H9 (cell line): ENCODE measurements at places on chromosomes 11 and 22. TPM values are rescaled to one million over a fixed set of nuclear protein-coding genes. Genes with fewer than 3 reads are reported as not detected.

GRCh38 chr11:67270256-67271204 is 4.3 kb downstream of the GRK2 start:
- no peaks in the 10 kb centered on the region for H3K27me3 ChIP-seq
- H3K4me1 ChIP-seq: peaks cover 12% of the 10 kb centered on the region
- peak overlapping the region; percentile 28 for H3K4me3 ChIP-seq
- peak; percentile 70 for DNase-seq
- H3K36me3 ChIP-seq: no peaks in the 10 kb centered on the region; the same call in 2 of the 3 replicates

DNA sequence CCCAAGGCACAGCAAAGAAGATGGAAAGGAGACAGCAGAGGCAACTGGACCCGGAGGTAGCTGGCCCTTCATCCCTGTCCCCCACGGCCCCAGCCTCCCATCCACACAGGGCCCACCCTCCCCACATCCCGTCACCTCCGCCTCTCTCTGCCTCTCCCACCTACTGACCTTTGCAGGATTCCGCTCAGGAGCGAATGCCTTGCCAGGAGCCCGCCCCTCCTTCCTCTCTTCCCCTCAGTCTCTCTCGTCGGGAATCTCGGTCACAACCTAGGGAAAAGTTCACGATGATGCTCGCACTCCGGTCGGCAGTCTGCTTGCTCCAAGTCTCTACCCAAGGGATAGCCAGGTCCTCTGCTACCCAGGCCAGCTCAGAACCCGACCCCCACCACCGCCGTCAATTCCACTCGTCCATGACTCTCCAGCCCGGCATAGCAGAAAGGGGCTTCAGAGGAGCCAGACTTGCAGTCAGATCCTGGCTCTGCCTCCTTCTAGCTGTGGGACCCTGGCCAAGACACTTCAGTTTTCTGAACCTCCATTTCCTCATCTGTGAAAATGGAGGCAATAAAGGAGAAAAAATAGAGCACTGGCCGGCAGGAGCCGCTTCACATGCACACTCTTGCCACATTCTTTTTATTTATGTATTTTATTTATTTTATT is 10.2 kb downstream of the AHNAK start:
- H3K36me3 ChIP-seq: peaks cover 35% of the 10 kb centered on the region
- no peak overlapping the region for H3K27ac ChIP-seq
- H3K4me3 ChIP-seq: no peak overlapping the region; the same call in 2 of the 3 replicates

- no peak overlapping the region for H3K27ac ChIP-seq
- H3K27me3 ChIP-seq: no peaks in the 10 kb centered on the region
- H3K36me3 ChIP-seq: no peaks in the 10 kb centered on the region
- H3K4me3 ChIP-seq: no peak overlapping the region
Observed at GRCh38 chr11:96219981-96220623, 122.9 kb downstream of the MAML2 start.

Gene OR2AG1
- total RNA-seq: not detected in 2 replicates

Gene RBM14
- total RNA-seq: 164 and 171 TPM in 2 replicates

- no peaks in the 10 kb centered on the region for H3K36me3 ChIP-seq
- no peak overlapping the region for H3K4me3 ChIP-seq
- DNase-seq: no peak
- no peak overlapping the region for H3K27ac ChIP-seq
Observed at GRCh38 chr11:76577226-76577920, 93.2 kb downstream of the LRRC32 start.

Gene SLC37A2
- total RNA-seq: 0.61 and 1.2 TPM in 2 replicates

DNA sequence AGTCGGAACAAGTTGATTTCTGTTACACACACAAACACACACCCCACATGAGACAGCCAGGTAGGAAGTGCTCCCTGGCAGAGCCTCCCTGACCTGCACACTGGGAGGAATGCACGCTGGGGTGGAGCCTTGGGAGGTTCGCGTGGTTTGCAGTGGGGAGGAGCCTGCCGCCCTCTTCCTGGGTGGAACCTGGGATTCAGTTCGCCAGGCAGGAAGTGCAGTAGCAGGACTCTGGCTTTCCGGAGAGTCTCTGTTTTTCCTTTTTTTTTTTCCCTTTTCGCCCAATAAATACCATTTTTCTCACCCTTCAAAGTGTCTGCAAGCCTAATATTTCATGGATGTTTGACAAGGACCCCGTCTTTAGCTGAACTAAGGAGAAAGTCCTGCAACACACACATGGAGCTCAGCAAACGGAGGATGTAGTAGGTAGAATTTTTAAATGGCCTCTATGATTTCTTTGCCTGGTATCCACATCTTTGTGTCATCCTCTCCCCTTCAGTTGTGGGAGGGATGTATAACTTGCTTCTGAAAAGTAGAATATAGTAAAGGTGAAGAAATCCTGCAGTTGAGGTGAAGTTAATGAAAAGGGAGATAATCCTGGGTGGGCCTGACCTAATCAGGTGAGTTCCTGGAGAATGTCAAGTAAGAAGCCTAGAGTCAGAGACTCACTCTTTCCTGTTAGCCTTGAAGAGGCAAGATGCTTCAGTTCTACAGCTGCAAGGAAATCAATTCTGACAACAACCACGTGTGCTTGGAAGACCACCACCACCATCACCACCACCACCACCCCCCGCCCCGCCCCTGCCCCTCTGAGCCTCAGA is 72.9 kb downstream of the PIWIL4 start:
- no peaks in the 10 kb centered on the region for H3K36me3 ChIP-seq
- peaks cover 7% of the 10 kb centered on the region; the same call in 1 of the 2 replicates for H3K4me1 ChIP-seq
- no peak overlapping the region for H3K4me3 ChIP-seq
- no peak overlapping the region for H3K27ac ChIP-seq

DNA sequence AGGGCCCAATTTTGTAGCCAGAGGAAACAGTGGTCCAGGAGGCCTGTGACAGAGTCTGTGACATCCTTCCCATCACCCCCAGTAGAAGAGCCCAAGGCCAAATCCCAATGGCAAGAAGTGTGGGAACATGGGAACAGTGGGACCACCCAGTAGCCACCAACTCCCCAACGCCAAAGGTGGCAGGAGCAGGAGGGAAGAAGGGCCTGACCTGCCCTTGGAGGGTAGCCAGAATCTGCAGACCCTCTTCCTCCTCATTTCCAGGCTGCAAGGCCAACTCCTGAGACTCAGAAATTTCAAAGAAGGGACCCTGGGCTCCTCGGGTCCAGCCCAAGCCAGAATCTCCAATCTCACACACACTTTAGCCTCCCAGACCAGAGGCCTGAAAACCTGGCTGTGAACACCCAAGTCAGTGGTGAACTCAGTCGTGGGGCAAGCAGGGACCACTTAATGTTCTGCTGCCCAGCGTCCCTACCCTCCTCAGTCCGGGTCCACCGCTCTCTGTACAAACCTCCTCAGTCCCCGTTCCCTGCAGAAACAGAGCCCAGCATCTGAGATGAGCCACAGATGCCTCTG is 6.2 kb downstream of the RAB3IL1 start:
- no peak for DNase-seq
- H3K4me1 ChIP-seq: no peaks in the 10 kb centered on the region; the same call in 1 of the 2 replicates
- H3K4me3 ChIP-seq: no peak overlapping the region
- no peaks in the 10 kb centered on the region for H3K27me3 ChIP-seq
- H3K27ac ChIP-seq: no peak overlapping the region

Gene GANAB
- total RNA-seq: 387 TPM in 2 replicates

DNA sequence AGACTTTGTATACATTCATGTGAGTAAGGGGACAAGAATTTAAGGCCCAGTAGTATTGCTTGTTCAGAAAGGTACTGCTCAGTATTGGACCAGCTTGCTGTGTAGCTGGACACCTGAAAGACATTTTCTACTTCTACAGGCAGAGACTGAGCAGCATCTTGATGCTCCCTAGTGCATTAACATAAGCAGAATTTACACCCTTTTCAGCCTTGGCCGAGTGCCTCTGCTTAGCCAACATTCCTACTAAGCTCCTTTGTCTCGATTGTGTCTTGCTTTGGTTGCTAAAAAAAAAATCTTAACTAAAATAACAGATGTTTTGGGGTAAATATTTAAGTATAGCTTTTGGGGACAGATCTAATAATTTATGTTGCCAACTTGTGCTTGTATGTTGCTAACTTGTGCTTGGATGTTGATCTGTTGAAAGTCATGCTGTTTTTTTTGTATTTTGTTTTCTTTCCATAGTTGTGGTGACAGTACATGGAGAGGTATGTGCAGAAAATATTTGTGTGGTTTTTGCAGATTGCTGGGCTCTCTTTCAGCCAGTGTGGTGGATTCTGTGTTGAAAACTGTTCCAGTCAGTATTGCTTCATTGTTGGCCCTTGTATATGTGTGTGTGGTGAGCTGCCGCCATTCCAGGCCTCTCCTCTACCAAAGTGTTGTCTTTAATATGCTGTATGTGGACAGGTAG is 3.7 kb downstream of the PTS start:
- H3K27ac ChIP-seq: no peak overlapping the region
- peaks cover 2% of the 10 kb centered on the region for H3K36me3 ChIP-seq
- H3K4me3 ChIP-seq: no peak overlapping the region
- H3K4me1 ChIP-seq: no peaks in the 10 kb centered on the region; the same call in 1 of the 2 replicates
- H3K27me3 ChIP-seq: no peaks in the 10 kb centered on the region

DNA sequence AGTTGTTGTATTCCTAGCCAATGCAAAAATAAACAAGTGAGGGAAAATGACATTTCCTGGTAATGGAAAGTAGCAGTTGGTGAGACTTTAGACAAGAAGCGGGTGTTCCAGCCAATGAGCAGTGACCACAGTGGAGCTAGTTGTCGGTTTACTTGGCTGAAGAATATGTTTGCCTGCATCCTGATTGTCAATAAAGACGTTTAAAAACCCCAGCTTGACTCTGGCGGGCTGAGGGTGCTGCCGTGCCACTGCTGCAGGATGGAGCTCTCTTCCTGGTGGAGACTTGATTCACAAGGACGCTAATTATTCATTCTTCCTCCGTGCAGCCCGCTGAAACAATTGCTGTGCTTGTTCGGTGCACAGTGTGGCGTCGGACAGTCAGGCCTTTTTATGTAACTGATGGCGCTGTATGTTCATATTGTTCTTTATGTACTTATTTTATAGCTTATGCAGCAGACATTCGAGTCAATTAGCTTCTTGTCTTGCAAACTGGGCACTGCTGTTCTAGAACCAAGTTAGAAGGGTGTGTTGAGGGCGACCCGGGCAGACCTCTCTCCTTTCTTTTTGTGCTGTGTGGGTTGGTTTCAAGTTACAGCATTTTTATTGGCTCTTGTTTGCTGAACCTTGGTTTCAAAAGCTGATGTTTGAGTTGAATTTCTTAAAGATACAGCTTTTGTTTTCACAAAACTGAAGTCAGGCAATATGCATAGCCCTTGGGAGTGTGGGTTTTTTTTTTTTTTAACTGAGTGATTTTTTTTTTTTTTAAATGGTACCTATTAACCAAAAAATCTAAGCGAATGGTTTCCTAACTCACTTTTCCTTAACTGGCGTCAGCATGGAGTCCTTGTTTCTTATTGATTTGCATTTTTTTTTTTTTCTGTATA is 153.9 kb downstream of the TEAD1 start:
- no peaks in the 10 kb centered on the region for H3K27me3 ChIP-seq
- H3K27ac ChIP-seq: peak overlapping the region; percentile 83
- peaks cover 21% of the 10 kb centered on the region for H3K4me1 ChIP-seq
- DNase-seq: peak; percentile 63

Gene ZFP91
- total RNA-seq: 32.6 and 32.9 TPM in 2 replicates
